Kidney tubule cell (primary cell): ENCODE measurements at places on chromosomes 5 and 9.

GRCh38 chr9:947985-948384 lies 28.5 kb upstream of the DMRT3 start:
- no peak for DNase-seq

DNA sequence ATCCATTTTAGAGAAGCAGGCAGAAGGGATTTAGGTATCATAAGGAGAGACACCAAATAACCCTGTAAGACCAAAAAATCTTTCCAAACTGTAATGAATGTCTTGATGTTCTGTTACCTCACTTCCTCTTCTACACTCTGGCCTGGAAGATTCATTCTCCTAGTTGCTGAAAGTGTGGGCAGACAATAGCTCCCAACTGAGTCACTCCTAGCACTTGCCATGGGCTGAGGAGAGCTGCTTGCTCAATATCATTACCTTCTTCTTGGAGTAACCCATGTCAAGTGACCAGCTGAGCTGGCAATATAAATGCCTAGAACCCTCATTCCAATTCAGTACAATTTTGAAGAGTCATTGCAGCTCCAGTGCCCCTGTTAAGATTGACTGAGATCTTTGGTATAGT lies 1985.5 kb upstream of the CDH6 start:
- DNase-seq, result peak; percentile 40

- DNase-seq, result peak; percentile 37
Measured at GRCh38 chr9:137454597-137455358, 4.4 kb downstream of the NSMF start.

GRCh38 chr5:36028816-36029465 lies 37.7 kb downstream of the UGT3A2 start:
- DNase-seq, result no peak

- DNase-seq, result no peak
Measured at GRCh38 chr5:9564752-9565151, 18.9 kb upstream of the SEMA5A start.

- no peak for DNase-seq
Measured at GRCh38 chr5:40665635-40666298, 13.9 kb upstream of the PTGER4 start.

DNA sequence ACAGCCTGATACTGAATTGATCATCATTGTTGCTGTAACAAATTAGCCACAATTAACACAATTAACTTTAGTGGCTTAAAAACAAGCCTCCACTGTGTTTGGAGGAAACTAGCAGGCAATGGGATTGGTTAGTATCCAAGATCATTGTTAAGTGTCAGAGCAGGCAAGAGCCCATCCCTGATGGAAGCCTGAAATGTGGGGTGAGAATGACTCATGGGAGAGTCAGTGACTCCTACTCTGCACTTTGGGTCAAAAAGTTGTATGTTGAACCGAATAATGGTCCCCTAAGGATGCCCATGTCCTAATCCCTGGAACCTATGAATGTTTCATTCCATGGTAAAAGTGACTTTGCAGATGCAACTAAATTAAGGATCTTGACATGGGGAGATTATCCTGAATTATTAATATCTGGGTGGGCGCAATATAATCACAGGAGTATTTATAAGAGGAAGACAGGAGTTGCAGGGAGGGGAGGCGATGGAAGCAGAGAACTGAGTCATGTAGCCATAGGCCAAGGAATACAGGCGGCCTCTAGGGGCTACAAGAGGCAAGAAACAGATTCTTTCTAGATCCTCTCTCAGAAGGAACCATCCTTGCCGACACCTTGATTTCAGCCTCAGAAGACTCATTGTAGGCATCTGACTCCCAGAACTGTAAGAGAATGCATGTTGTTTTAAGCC lies 28.8 kb downstream of the ALG2 start:
- DNase-seq, result no peak

DNA sequence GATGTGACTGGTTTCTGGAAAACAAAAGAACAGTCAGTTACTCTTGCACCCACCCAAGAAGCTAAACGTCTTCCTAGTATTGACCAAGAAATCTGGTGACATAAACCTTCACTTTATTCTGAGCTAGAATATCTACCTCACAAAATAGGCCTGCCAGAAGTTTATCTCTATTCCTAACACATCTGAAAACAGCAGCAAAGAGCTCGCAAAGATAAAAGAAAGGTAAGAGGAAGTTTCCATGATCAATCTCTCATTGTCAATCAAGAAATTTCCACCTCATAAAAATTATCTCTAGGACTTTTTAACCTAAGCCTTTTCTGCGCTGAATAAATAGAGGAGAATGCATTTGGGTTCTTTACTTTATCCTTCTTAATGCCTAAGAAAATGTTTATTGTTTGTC lies 17.3 kb upstream of the ZNF474 start:
- no peak for DNase-seq

DNA sequence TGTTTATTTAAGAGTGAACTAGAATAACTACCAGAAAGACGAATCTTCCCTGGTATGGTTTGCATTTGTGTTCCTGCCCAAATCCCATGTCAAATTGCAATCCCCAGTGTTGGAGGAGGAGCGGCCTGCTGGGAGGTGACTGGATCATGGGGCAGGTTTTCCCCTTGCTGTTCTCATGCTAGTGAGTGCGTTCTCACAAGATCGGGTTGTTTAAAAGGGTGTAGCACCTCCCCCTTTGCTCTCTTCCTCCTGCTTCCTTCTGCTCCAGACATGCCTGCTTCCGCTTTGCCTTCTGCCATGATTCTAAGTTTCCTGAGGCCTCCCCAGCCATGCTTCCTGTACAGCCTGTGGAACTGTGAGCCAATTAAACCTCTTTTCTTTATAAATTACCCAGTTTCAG lies 210.3 kb upstream of the TBC1D2 start:
- no peak for DNase-seq

- no peak for DNase-seq
Measured at GRCh38 chr5:66542711-66543110, 53.5 kb upstream of the MAST4 start.

- no peak for DNase-seq
Measured at GRCh38 chr9:87683751-87684626, 41.9 kb upstream of the CTSL start.

DNA sequence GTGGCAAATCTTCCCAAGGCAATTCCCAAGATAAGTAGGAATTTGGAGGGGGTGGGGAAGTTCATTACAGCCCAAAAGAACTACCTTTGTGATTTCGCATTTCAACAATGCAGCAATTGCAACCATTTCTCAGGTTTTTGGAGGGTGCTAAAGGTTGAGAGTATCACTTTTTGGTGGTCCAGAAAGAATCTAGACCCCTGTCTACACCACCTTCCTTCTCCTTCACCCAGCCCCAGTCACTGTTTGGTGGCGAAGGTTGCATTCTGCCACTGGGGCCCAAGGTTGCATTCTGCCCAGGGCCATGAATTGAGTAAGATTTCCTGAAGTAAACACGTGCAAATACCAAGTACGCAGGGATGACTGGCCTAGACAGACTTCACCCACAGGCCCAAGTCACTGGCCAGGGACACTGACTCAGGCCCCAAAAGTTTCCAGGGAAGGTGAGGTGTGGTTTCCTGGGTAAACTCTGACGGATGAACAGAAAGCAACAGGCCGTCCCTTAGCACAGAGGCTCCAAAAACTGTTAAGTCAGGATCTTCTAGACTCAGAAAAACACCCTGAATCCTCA lies 5.7 kb downstream of the PDE6A start:
- DNase-seq, result peak; percentile 98

DNA sequence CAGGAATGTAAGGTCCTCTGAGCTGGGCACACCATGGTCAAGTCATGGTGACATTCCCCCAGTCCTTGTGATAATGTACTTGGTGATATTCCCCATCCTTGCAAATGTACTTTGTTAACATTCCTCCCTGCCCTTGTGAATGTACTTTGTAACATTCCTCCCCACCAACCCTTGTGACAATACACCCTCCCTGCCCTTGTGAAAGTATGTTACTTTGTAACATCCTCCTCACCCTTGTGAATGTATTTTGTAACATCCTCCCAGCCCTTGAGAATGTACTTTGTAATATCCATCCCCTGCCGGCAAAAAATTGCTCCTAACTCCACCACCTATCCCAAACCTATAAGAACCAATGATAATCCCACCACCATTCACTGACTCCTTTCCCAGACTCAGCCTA lies 53.3 kb downstream of the RAPGEF6 start:
- no peak for DNase-seq

DNA sequence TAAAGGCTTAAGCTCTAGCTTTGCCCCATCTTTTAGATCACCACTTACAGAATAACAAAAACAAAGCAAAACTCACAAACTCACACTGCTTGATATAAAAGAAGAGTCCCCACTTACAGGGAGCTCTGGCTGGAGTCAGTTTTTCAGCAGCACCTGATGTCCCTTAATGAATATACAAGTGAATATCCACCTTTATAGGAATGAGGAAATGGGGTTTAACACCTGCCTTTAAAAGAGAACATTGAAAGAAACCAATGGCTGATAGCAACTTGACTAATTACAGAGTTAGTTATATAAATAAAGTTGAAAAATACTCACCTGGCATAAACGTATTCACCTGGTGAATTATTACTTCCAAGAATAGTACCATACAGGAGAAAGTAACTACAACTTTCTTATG lies 20.7 kb upstream of the PURA start:
- DNase-seq, result no peak

DNA sequence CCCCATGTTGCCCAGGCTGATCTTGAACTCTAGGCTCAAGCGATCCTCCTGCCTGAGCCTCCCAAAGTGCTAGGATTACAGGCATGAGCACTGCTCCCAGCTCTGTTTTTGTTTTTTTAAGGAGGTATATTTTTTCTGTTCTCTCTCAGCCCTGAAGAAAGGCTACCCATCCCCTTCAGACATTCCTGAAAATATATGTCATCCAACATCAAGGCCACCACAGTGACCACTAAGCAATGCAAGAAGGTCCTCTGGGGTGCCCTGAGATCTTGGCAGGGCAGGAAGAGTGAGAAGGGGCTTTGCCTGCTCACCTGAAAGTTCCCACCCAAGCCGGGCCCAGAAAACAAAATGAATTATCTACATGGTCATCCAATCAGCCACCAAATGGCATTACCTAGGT lies 47.8 kb upstream of the IL17B start:
- DNase-seq, result peak; percentile 65

DNA sequence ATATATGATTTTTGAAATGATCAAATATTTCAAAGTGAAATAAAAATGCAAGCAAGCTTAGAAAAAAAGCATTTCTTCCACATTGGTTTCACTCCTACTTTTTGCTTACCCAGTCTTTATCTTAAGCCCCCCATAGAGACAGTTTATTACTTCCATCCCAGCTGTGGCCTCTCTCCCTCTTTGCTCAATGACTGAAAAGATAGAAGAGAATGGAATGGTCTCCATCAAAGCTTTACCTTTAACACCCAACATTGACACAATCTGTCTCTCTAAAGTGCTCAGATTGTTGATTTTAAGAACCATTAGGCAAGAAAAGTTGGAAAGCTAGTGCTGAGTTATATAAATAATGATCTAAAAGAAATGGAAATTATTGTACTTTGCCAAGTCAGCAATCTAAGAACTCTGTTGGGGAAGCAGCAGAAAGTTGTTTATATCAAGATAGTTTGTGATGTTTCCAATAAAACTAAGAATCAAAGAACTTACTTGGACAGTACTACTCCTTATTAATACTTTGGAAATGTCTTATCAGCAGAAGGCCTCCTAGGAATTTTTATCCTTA lies 277.5 kb upstream of the NREP start:
- no peak for DNase-seq

GRCh38 chr9:112333639-112334431 lies 416 bp upstream of the PTBP3 start:
- DNase-seq, result peak; percentile 97

DNA sequence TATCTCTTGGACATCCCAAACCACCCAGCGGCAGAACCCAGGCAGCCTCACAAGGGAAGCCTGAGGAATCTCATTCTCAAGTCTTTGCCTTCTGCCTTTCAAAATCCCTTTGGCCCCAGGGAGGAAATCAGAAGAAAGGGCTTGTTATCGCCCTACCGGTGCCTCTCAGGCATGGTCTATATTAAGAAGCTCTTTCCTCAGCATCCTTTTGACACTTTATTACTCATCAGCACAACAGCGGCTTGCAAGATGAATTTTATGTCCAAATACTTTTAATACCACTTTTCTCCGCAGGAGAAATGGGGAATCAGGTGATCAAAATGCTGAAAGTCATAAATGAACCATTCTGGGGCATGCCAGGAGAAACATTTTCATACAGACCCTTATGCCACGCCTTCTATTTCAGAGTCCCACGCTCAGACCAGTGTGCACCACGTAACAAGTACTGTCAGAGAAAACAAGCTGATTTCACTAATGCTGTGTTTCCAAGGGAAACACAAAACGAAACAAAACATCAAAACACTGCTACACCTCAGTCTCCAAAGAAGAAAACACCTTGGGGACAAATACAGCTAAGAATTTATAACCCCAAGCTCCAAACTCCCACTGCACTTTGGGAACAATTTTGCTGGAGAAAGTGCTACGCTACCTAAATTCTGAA lies 30.0 kb downstream of the RAPGEF1 start:
- DNase-seq, result no peak

GRCh38 chr5:23372177-23372576 lies 135.2 kb upstream of the PRDM9 start:
- no peak for DNase-seq

- no peak for DNase-seq
Measured at GRCh38 chr9:5191985-5192384, 6.5 kb upstream of the INSL6 start.

DNA sequence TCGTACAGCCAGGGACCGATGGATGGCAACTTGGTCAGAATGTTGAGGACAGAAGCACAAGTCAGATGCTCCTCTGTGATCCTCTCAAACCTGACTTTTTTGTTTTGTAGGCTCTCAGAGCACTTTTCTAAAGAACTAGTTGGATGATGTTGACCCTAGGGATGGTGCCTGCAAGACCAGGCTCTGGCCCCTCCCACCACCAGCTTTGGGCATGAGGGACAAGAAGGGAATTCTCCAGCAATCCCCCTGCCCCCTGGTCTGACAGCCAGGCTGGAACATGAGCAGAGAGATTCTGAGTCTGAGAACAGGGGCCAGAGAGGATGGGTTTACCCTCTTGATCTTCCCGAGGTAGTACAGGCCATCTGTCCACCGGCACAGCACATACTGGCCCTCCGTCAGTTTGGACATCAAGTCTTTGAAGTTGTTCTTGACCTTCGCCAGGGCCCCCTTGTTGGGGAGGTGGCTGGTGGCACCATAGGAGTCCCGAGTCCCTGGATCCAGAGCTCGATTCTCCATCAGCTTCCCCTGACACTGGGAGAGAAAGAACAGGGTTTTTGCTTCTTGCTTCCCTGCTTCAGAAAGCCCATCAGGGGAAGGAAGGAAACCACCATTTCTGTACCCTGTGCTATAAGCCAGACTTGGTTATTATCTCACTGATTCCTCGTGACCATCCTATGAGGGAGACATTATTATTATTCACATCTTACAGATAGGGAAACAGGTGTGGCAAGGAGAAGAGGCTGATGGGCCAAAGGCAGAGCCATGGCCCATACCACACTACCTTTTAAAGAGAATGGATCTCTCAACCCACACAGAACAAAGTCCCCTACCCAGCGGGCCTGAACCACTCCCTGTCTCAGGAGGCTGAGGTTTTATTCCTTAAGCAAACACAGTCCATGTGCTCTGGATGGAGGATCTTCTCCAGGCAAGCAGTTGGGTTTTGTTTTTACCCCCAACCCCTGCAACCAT lies 2.5 kb downstream of the PHF19 start:
- DNase-seq, result no peak

GRCh38 chr9:69391946-69392345 lies 66.9 kb downstream of the ENTREP1 start:
- no peak for DNase-seq
